Activated naive CD8-positive, alpha-beta T cell treated with anti-CD3 and anti-CD28 coated beads, Interleukin-2, amount 50 U/mL, for 16 hours (primary cell): ENCODE measurements at places on chromosomes 16 and 17.
A peak's percentile ranks its signal among the peaks of the same experiment; 100 is the strongest.

DNA sequence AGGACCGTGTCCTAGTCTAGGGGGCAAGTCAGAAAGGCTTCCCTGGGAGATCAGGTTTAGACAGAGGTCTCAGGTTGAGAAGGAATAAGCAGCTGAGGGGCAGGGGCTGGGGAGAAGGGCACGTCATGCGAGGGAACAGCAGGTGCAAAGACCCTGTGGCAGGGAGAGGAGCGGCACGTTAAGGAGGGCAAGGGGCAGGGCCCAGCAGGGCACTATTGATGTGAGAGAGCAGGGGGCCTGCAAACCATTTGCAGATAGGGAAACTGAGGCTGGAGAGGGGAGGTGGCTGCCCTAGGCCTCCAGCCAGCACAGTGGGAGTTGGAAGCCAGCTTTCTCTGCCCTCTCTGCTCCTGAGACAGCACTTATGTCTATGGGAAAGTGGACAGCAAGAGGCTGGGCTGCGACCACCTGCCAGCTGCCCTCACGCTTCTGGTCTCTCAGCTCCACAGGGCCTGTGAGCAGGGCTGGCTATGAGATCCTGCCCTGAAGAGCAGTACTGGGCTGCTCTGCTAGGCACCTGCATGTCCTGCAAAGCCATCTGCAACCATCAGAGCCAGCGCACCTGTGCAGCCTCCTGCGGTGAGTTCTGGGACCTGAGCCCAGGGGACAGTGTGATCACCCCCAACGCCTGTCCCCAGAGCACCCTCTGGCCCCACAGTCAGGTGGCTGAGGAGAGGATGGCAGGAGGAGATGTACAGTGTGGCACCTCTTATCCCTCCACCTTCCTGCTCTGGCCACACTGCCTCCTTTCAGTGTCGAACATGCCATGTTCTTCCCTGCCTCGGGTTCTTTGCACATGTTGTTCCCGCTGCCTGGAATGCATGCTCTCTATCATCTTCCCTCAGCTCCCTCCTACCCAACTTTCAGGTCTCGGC, 61.5 kb downstream of the USP22 start:
- DNase-seq, result no peak

DNA sequence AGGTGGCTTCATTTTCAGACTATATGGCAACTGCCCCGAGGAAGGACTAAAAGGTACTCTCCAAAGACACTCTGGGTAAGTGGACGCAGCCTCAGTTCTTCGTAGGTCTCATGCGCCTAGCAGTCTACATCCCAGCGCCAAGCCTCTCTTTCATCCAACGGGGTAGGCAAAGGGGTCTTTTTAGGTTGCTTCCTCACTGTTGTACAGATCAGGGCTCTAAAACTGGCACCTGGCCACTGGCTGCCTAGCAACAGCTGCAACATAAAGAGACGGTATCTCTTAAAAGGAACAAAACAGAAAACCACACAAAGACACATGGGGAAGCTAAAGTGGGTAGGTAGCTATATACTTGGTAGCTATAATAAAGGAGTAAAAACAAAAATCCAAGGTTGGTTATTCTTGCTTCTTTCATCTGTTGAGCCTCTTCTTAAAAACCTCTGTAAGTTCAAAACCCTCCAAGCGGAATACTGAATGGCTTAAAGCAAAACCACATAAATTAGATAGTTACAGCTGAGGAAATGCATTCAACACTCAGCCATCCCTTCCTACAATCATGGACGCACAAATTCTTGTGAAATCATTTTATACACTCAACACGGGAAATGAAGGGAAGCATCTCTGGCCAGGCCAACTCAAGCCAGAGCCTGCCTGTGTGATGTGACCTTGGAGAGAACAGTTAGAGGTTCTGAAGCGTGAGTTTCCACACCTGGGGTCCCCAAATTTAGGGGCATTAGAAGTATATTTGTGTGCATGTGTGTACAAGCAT, 22.7 kb downstream of the CYTH1 start:
- DNase-seq, result no peak

DNA sequence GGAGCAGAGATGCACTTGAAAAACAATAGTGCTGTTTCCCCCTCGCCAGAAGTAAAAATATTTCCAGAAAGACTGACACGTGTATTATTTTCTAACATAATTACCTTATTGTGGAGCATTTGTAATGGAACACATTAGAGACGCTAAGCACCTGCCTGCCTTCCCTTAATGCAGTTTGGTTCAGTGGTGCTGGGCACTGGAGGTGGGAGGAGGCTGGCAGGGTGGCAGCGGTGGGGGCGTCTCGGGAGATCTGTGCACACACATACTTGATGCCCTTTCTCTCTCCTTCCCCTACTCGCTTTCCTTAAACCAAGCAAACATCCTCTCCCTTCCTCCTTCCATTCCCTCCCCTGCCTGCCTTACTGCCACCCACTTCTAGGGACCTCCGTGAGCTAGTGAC, 156.6 kb upstream of the SDK2 start:
- DNase-seq, result no peak

DNA sequence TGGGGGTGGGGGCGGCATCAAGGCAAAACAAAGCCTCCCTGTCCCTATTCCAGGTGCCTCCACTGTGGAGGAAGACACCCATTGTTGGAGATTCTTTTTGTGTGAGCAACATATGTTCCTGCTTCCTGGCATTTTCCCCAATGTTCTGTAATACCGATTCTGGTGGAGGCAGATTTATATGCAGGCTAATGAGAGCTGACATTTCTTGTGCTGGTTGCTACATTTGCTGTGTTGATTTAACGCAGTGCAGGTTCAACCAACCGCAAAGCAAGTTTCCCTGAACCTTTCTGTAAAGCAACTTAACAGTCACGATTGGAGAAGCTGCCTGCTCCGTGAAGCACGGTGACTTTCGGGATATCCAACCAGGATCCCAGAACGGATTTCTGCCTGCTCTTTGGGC, 260.5 kb downstream of the CBLN1 start:
- DNase-seq, result no peak

DNA sequence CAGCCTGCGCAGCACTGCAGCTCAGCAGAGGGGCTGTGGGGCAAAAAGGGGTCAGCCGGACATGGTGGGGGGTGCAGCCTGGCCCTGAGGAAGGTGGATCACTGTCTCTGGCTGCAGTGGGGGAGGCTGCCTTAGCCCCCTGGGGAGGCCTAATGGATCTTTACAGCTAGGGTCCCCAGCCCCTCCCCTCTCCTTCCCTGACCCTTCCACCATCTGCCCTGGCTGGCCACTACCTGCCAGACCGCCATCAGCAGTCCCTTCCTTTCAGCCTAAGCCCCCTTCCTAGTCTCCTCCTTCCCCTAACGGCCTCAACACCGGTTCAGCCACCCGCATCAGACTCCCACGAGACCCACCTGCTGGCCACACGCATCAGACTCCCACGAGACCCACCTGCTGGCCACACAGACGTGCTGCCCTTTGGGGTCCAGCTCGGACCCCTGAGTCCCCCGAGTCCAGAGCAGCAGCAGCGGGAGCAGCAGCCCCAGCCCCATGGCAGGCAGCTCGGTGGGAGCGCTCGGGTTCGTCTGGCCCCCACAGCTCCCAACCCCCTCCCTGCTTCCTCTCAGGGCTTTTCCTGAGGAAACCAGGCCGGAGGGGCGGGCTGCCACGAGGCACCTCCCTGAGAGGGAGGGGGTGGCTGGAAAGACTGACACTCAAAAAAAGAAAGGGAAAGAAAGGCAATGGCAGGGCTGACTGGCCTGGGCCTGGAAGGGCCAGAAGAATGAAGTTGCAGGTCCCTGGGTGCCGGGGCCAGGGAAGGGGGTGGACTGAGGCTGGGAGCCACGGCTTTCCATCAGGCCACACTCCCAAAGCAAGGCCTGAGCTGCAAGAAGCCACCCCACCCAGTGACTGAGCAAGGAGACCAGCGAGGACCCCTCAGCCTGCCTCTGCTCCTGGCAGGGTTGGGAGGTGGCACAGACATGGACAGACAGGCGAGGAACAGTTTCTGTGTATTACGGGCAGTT, at the start of gene SCARF1:
SCARF1 (minus strand) TSS at position 526 of the 965 bp plus-strand sequence; CDS start at position 491, 35 bp downstream.
- DNase-seq, result no peak

GRCh38 chr17:38421871-38422827, 6.1 kb upstream of the ARHGAP23 start:
- DNase-seq, result no peak

DNA sequence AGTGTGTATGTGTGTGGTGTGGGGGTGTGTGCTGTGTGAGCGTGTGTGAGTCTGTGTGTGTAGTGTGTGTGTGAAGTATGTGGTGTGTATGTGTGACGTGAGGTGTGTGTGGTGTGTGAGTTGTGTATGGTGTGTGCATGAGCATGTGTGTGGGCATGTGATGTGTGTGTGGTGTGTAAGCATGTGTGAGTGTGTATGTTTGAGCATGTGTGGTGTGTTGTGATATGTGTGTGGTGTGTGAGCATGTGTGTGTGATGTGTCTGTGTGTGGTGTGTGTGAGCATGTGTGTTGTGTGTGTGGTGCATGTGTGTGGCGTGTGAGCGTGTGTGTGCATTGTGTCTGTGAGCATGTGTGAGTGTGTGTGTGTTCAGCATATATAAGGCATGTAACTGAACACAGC, 20.9 kb downstream of the MAPT start:
- DNase-seq, result no peak

- DNase-seq, result peak; percentile 14
Measured at GRCh38 chr17:78708510-78708973, 73.5 kb downstream of the CYTH1 start.

DNA sequence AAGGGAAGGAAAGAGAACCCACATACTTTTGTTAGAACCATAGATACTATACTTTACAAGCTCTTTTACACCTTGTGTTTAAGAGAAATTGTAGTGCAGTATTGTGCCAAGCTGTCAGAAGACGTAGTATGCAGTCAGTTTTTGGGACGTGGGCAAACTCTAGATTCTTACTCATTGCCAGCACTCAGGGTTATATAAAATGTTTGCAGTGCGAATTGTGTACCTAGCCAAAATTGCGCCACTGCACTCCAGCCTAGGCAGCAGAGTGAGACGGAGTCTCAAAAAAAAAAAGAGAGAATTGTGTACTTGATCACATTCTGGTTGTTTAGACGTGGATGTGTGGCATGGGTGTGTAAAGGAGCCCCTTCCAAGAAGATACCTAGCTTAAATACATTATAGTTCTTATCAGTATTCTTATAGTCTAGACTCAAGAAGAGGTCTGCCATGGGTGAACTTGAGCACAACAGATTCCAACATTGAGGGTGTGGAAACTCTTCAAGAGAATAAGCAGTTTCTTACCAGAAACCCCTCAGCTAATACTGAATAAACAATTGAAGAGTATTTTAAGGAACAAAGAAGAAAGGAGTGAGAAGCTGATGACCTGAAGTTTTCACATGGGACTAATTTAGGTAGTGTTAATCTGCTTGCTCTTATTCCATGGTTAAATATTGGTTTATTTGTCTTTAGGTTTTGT, 27.4 kb upstream of the MRC2 start:
- no peak for DNase-seq

DNA sequence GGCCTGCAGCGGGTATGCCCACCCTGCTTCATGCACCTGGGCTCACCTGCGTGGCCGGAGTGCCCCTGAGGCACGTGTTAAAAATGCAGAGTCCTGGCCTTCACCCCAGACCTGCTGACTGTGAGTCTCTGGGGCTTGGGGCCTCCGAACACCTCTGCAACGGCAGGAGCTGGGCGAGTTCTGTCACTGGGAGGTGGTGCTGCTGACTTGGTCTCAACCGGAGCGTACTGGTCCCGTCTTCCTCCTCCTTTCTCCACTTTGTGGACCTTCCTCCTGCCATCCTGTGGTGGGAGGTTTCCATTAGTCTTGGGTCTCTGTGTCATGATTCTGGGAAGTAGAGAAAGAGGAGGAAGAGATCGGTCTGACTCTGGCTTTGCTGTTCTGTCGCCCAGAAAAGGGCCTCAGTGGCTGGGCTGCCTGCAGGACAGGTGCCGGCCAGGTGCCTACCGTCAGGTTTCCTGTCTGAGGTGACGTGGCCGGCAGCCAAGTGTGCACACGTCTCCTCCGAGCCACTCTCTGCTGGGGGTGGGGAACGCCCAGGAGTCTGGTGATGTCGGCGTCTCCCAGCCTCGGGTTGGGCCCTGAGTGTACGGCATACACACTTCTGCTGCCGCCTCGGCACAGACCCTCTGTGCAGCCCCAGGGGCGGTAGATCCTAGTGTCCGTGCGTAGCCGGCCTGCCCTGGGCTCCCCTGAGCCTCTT, 6.9 kb downstream of the TSC2 start:
- no peak for DNase-seq

- no peak for DNase-seq
Measured at GRCh38 chr17:14808425-14808824, 456.7 kb downstream of the PMP22 start.

DNA sequence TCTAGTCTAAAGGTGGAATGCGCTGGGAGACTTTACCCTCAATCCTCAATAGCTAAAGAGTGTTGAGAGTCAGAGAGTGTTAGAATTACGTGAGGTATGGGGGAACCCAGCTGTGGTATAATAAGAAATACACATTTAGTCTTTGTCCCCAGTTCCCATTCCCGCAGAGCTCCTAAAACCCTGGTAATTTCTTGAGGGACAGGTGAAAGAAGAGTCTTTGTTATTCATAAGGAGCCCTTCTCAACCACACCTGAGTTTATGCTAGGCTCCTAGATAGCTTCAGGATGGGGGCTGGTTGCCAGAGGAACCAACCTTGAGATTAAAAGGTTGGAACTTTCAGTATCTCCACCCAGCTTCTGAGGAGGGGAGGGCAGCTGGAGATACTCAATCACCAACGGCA, 5.8 kb downstream of the ZNF18 start:
- DNase-seq, result no peak

GRCh38 chr16:80046848-80047247, 446.3 kb upstream of the MAF start:
- no peak for DNase-seq

DNA sequence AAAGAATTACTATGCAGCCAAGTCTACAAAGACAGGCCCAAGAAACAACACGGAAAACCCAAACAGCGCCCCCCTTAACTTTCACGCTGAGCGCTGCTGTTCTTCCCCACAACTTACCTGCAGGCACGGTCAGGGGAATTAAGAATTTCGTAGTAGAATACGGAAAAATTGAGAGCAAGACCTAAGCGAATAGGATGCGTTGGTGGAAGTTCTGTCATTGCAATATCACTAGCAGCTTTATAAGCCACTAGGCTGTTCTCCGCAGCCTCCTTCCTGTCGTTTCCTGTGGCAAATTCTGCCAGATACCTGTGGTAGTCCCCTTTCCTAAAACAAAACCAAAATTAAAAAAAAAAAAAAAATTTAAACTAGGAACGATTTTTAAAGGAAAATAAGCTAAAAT, 39.0 kb downstream of the YWHAE start:
- no peak for DNase-seq

GRCh38 chr17:47697906-47698711, 4.1 kb downstream of the TBKBP1 start:
- DNase-seq, result no peak

GRCh38 chr16:1155353-1156054, 2.6 kb downstream of the CACNA1H start:
- no peak for DNase-seq

GRCh38 chr17:80892019-80892855, 99.4 kb upstream of the CHMP6 start:
- DNase-seq, result peak; percentile 61

DNA sequence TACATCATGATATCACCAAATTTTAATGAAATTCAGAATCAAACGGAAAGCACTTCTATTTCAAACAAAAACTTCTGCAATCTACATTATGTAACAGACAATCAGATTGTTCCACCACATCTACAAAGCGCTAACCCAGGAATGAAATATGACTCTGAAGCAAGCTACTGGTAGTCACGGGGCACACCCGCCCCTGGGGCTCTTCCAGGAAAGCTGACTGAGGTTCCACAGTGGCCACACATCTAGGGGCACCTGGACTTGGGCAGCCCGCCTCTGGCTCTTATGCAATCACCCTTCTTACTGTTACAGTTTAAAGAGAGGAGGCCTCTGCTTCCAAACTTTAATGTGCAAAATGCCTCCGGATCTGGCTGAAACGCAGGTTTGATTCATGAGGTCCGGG, 27.5 kb downstream of the ZCCHC14 start:
- DNase-seq, result no peak
